ENCODE measurements at places on chromosomes 5 and 9.

GRCh38 chr5:80309871-80310665 is 9.7 kb upstream of the SPZ1 start:
- DNase-seq, result no peak

DNA sequence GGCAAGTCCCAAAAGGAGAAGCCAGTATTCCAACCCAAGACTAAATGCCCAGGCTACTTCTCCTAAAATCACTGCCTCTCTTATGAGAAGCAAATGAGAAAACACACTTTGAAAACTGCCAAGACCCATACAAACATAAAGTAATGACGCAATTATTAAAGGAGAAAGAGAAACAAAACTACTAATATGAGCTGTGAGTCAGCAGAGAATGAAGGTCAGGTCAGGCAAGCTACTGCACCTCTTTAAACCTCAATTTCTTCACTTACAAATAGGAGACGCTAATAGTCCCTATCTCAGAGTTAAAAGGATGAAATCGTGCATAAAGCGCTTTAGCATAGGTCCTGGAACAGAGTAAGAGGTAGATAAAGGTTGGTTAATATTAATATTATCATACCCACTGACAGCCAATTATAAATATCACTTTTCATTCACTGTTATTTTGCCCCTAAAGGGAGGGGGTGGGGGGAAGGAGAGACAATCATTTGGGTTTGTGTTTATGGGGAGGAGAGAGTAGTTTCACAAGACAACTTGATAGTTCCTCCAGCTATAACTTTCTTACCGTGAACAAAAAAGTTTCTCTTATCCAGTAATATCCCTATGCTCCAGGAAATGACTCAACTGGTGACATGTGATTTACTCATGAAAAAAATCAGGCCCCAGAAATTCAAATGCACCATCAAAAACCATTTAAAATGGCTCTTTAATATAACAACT is 3.6 kb downstream of the PSMB7 start:
- peak; percentile 83 for DNase-seq

DNA sequence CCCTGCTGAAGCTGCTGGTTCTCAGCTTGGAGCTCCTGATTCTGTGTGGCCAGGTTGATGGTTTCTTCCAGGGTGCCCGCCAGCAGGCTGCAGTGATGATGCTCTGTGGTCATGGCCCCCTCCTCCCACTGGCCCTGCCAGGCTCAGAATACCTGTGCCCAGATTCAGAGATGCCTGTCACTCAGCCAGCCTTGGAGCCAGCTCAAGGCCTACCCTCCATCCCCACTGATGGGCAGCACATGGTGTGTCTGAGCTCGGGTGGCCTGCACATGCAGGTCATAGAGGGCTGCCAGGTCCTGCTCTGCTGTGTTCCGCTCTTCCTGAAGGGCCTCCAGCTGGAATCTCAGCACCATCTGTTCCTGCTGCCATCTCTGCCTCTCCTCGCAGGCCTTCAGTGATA is 5.4 kb downstream of the SLC35A4 start:
- DNase-seq, result no peak

GRCh38 chr5:67166460-67167285 is 29.9 kb downstream of the CD180 start:
- DNase-seq, result no peak

DNA sequence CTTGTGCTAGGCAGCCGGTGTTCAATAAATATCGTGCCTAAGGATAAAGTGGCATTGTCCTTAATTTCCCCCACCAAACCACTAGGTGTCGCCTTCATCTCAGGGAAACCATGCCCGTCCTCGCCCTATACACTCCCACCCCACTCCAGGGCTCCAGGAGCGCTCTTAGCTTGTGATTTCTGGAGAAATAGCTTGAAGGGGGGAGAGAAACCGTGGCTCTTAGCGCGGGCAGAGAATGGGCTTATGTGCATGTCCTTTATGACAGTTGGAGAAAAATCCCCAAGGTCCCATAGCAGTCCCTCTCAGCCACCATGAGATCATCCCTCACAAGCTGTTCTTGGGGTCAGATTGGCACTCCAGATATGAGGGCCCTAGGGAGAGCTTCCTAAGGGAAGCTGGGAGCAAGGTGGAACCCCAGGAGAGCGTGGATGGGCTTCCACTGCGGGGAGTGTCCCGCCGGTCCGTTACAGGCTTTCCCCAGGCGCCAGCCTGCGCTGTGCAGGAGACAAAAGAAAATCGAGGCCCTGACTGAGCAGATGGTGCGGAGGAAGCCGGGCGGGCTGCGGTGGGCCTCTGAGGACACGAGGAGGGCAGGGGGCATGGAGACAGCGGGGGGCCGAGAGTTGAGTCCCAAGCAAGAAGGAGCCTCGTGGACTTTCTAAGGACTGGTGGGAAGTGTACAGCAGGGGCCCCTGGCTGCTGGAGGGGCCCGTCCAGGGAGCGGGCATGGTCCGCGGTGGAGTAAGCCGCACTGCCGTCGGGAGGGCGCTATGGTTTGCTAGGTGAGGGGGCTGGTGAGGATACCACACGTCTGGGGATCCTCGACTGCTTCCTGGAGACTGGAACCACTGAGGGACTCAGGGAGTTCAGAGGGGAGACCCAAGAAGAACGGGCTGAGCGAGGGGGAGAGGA is 750 bp upstream of the NPR2 start:
- DNase-seq, result peak; percentile 91

GRCh38 chr5:143361438-143361837 is 42.0 kb downstream of the NR3C1 start:
- no peak for DNase-seq
